ENCODE measurements at places on chromosomes 12 and 14.

- no peak for DNase-seq
These were observed 711.9 kb upstream of the TMEM132C start for GRCh38 chr12:127555071-127555470.

GRCh38 chr12:39813776-39814175 lies 194.2 kb upstream of the ABCD2 start:
- DNase-seq: no peak

GRCh38 chr12:23340351-23340750 lies 609.1 kb downstream of the SOX5 start:
- DNase-seq: no peak

GRCh38 chr12:16914853-16915252 lies 308.9 kb upstream of the LMO3 start:
- DNase-seq: no peak

- peak; percentile 73 for DNase-seq
These were observed 28.6 kb upstream of the DICER1 start for GRCh38 chr14:95185767-95186392.

GRCh38 chr14:60250257-60251035 lies 1.4 kb downstream of the PPM1A start:
- no peak for DNase-seq

DNA sequence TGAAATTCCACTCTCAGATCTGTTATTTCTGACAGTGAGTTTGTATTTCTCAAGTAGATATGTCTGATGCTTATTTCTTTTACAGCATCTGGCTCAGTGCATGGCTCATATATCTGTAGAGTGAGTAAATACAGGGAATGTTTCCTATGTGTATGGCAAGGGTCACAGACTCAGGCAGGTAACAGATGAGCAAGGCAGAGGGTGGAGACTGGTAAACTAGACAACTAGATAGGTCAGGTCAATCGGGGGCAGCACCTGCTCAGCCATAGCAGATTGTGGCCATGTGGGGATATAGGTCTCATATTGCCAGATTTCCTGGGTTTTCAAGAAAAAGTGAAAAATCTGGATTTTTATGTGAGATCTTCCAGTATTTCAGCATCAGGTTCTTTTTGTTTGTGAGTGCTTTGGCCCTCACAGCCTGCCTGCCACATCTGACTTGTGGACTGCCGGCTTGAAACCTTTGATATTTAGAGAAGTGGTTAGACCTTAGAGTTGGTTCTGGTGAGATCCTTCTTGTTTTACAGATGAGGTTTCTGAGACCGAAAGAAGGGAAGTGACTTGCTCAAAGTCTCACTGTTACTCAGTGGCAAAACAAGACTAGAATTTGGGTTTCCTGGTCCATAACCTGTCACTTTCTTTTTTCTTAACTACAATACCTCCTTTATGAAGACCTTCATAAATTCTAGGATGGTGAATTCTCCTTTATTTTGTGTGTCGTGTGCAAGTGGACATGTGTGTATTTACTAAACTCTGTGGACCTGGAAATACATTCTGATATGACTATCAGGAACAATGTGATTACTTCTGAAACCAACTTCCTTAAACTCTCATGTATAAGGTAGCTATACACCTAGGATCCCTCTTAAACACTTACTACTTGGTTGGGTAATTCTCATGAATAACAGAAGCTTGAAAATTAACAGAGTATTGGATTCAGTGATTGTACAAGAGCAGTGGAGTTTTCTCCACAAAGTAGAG lies 34.4 kb downstream of the PROX2 start:
- peak; percentile 38 for DNase-seq

- no peak for DNase-seq
These were observed 2.3 kb upstream of the ITGA5 start for GRCh38 chr12:54421175-54421878.

GRCh38 chr14:38110258-38110657 lies 97.4 kb upstream of the SSTR1 start:
- DNase-seq: no peak
